ENCODE measurements at places on chromosomes 4 and X.

GRCh38 chr4:169142906-169143305 is 127.8 kb downstream of the SH3RF1 start:
- DNase-seq = no peak

GRCh38 chr4:167616476-167616875 is 382.2 kb upstream of the SPOCK3 start:
- DNase-seq = no peak

- DNase-seq = no peak
Observed at GRCh38 chr4:153259661-153260060, 55.4 kb downstream of the TRIM2 start.

GRCh38 chr4:98199247-98199646 is 56.0 kb upstream of the STPG2 start:
- DNase-seq = no peak

DNA sequence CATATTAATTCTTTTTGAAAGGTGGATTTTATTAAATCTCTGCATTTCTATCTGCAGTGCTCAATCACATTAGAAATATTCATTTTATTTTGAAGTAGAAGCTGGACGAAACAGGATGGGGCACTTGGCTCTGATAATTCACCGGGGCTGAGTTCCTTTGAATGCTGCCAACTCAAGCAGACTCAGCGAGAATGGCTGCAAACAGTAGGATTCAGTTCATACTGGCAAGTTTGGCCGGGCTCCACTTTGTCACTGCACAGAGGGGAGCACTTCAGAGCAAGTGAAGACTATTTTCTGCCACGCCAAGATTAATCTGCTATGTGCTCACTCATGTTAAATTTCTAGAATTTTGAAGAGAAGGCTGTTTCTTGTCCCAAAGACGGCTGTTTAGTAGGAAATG is 30.7 kb upstream of the KLHL8 start:
- no peak for DNase-seq

DNA sequence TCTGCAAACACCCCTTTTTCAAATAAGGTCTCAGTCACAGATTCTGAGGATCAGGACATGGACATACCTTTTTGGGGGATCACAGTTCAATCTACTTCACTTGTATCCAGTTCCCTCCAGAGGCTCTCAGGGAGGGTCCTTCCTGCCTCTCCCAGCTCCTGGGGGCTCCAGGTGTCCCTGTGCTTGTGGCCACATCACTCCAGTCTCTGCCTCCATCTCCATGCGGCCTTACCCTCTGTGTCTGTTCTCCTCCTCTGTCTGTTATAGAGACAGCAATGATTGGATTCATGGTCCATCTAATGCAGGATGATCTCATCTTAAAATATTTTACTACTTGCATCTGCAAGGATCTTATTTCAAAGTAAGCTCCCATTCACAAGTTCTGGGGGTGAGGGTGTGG is 269.6 kb downstream of the ASMT start:
- DNase-seq = no peak

GRCh38 chr4:95289028-95289634 is 259.6 kb downstream of the UNC5C start:
- DNase-seq = no peak

GRCh38 chr4:146564492-146564891 is 42.8 kb upstream of the SLC10A7 start:
- no peak for DNase-seq

DNA sequence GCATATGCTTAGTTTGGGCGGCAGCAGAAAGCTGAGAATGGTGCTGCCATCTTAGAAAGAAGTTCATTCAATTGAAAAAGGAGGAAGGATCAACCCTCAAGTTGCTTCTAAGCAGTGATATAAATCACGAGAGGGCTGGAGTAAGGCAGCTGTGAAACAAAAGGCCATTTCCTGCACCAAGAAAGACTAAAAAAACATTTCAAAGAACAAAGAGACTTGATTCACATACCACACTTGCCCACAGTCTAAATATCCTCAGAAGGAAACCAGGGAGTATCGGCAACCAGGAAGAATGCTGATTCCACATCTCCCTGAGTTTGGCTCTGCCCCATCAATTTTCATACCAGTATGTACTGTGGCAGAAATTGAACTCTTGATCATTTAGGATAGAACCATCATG is 240.1 kb downstream of the OPHN1 start:
- no peak for DNase-seq

- DNase-seq = no peak
Observed at GRCh38 chr4:51858605-51859202, 15.8 kb downstream of the DCUN1D4 start.

DNA sequence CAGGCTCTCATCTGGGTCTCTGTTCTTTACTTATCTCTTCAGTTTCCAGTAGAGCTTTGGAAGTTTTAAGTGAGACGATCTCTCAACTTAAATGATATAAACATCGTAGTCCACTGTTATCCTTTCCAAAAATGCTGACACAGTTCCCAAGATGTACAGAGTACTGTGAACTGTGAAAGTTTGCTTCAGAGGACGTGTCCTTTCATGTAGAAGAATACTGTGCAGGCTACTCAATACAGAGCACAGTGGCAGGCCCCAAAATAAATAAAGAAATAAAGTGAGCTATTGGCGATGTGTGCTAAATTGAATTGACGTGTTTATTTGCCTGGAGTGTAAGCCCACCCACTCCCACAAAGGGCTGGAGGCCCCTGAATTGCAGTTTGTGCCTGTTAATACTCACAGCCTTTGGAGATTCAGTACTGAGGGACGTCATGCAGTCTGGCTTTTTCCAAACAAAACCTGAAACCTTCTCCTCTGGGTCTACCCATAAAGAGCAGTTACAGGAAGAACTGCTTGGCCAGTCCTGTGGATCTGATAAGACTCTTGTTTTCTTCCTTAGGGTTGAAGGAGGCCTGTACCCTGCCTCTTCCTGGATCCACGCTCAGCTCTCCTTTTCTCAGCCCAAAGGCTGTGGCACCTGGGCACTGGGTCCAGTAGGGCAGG is 66.1 kb downstream of the SOWAHB start:
- no peak for DNase-seq

GRCh38 chr4:123671636-123672404 is 275.2 kb downstream of the SPRY1 start:
- peak; percentile 23 for DNase-seq

All from stimulated activated CD4-positive, alpha-beta T cell treated with anti-CD3 and anti-CD28 coated beads, Interleukin-2, amount 100 ng/mL, for 24 hours (primary cell).